Endodermal cell (in vitro differentiated cells): ENCODE measurements at places on chromosomes 11 and 22. TPM values are rescaled to one million over a fixed set of nuclear protein-coding genes. Genes with fewer than 3 reads are reported as not detected.

GRCh38 chr22:22666307-22667091 is 22.1 kb downstream of the GGTLC2 start:
- DNase-seq = peak; percentile 87

DNA sequence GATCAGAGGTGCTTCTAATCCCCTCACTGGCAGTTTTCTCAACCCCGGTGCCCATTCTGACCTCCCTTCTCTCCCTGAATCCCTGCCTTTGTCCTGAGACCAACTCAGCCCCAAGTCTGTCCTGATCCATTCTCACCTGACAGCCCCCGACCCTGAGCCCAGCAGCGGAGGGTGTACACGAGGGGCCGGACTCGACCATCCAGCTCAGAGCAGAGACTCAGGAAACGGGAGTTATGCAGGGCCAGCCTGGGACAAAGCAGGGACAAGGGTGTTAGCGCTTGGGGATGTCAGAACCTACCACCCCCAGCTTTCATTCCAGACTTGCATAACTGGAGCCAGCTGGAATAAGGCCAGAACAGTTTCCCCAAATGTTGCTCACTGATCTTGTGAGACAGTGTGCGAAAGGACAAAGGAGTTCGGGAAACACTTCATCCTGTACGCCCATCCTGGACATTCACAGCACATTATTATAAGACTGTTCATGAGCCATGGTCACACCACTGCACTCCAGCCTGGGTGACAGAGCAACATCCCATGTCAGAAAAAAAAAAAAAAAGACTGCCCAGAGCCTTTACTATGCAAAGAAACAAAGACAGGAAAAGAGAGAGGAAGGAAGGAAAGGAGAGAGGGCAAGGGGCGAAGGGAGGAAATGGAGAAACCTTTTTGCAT is 3.5 kb upstream of the EEF1G start:
- DNase-seq = no peak

DNA sequence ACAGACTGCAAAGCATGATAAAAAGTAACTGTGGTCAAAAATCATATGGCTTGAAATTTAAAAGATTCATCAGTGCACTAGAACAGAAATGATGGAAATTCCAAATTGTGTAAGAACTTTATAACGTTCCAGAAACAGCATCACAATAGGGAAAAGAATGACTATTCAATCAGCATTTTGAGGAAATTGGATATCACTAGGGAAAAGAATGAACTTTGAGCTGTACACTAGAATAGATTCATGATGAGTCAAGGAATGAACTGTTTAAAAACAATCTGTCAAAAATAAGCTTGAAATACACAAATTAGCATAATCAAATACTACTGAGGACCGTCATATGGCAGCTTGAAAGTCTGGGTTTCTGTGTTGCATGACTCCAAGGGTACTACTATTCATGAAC is 20.5 kb upstream of the HEPHL1 start:
- no peak for DNase-seq

DNA sequence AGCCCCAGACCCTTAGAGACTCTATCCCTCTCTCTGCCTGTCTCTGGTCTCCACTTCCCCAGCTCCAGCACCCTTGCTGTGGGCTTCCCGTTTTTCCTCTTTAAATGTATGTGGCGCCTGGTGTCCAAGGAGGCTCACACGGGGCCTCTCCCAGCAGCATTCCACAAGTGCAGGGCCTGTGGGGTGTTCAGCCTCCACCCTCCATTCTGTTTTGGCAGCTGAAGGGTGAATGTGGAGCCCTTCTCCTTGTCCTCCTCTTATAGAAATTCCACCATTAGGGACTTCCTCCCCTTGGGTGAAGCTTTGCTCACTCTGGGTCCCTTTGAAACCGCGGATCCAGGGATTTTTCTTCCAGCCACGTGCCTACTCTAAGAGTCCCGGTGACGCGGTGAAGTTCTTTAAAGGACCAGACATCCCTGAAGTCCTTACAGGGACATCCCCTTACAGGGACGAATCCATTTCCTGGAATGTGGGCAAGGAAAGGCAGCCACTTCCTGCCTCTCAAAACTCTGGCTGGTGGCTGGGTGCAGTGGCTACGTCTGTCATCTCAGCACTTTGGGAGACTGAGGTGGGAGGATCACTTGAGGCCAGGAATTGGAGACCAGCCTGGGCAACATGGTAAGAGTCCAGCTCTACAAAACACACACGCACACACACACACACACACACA is 1.6 kb upstream of the TSPAN18 start:
- DNase-seq = peak; percentile 56

DNA sequence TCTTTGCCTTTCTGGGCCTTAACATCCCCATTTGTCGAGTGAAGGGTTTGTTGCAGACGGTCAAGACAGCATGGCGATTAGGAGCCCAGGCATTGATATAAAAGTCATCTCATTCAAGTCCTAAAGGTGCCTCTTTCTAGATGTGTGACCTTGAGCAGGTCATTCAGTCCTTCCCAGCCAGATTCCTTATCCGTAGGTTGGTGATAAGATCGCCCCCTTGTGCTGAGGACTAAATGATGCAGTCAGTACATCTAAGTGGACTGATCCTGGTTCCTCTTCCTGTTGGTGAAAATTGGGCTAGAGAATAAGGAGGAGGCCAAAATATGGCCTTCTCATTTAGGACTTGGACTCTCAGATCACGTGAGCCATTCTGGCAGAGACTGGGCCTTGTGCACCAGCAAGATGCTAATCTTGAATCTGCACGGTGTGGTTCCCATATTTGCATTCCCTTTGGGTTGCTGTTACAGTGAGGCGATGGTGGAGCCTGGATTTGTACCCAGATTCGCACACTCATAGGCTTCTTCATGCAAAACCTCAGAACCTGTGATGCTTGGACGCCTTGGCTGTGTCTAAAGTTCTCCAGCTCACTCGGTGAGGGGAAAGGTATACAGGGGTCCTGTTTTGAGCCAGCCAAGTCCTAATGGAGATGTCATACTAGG is 156.8 kb downstream of the MYO18B start:
- peak; percentile 77 for DNase-seq

Gene USP2
- total RNA-seq = 18.7 and 21.1 TPM in 2 replicates

Gene MRGPRX3
- total RNA-seq = not detected in 3 replicates
